ENCODE measurements at places on chromosomes 4 and X.

- DNase-seq: no peak
Observed at GRCh38 chrX:27675493-27675892, 85.3 kb downstream of the DCAF8L2 start.

DNA sequence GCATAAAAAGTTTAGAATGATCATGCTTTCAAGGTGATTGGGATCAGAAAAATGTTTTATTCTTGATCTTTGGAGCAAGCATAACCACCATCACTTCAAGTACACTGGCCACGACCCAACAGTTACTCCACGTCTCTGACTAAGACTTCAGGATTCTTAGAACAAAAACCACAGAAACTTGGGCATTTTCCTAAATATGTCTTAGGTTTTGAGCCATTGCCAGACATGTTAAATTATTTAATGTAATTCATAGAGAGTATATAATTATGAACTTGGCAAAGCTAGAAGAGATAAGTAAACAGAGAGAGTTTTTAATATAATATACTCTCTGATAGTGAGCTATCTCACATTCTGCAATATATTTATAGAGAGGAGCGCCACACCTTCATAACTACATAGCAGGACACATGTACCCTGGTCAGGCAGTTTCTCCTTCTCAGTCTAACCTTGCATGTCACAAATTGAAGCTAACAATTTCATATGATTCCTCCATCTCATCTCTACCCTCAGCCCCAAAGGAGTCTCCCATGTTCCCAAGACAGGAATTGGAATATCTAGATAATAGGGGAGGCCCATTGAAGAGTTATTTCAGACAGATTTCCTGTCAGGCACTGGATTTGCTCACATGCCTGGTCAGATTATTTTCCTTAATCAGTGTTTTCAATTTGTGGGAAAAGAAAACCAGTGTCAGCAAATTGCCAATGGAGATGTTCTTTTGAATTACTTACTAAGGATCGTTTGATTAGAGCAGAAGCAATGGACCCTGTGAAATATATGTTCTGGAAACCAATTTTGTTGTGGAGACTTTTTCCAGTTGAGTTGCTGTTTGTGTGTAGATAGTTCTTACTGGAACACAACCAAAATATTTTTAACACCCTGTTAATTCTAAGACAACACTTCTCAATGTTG, 61.7 kb upstream of the GUCY1A1 start:
- DNase-seq: no peak

GRCh38 chr4:110452546-110452945, 23.4 kb upstream of the ENPEP start:
- no peak for DNase-seq

DNA sequence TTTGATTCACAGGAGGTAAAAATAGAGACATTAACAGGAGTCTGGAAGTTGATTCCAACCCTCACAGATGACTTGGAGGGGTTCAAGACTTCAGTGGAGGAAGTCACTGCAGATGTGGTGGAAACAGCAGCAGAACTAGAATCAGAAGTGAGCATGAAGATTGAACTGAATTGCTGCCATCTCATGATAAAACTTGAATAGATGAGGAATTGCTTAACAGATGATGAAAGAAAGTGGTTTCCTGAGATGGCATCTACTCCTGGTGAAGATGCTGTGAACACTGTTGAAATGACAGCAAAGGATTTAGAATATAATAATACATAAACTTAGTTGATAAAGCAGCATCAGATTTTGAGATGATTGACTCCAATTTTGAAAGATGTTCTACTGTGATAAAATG, 76.5 kb downstream of the RELL1 start:
- DNase-seq: no peak

GRCh38 chr4:137545461-137545861, 13.2 kb upstream of the PCDH18 start:
- no peak for DNase-seq

DNA sequence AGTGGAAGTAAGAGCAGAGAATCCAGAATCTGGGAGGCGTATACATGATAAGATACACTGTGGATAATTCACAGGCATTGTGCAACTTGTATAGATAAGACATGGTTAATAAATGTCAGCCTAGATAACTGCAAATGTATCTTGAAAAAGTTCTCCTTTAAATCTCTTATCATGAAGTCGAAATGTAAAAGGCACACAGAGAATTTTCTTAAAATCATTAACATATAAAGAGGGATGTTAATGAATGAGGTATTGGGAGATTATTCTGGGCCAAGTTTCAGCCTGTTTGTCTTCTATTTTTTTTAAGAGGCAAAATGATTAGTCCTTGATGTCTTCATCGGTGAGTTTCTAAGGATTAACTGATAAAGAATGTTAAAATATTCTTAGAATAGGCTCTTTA, 835 bp downstream of the TDO2 start:
- DNase-seq: no peak

DNA sequence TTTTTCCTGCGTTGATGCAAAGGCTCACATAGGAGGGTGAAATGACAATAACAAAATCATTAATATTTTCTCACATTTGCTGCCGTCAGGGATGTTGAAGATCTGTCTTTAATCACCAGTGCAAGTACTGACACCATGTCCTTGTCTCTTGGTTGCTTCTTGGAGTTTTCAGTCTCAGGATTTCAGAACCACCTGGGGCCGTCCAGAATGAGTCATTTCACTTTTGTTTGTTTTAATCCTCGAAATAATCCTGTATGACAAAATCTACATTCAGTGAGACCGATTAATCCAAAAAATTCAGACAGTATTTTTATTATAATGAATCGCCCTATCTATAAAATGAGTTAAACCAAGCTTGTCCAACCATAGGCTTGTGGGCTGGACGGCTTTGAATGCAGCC, 47.2 kb downstream of the NEIL3 start:
- no peak for DNase-seq

GRCh38 chr4:135007400-135007799, 805.8 kb upstream of the PABPC4L start:
- DNase-seq: no peak

GRCh38 chr4:127421437-127421836, 211.3 kb upstream of the INTU start:
- no peak for DNase-seq

DNA sequence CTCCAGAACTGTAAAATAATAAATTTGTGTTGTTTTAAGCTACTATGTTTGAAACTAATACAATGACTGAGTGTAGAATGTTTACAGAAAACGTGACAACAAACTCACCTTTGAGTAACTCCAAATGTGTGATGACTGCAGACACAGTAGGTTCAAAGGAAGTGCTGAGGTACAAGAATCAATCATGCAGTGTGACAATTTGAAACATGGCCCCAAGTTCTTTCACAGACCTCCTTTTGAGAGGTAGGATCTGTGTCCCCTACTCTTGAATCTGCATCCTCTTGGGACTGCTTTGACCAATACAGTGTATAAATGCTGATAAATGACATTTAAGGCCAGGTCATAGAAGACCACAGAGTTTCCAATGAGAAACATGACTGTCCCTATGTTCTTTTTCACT, 667.7 kb upstream of the DIPK2B start:
- DNase-seq: no peak

DNA sequence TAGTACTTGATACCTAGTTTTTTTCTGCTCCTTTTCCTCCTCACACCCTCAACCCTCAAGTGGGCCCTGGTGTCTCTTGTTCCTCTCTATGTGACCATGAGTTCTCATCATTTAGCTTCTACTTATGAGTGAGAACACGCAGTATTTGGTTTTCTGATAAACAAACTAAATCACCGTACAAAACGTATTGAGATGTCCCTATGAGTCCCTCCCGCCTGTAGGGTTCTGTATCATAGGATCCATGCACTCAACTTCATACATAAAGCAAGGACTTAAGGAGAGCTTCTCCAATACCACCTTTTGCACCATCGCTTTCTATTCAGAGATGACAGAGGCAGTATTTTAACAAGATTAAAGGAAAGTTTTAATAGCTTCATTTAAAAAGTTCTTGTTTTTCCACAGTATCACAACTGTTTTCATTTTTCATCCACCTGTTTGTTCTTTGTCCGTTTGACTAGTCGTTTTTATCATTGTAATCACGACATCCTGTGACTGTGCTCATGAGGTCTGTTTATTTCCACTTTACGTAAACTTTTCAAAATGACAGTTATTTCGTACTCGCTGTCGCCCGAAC, 457 bp upstream of the RAB9A start:
- no peak for DNase-seq

DNA sequence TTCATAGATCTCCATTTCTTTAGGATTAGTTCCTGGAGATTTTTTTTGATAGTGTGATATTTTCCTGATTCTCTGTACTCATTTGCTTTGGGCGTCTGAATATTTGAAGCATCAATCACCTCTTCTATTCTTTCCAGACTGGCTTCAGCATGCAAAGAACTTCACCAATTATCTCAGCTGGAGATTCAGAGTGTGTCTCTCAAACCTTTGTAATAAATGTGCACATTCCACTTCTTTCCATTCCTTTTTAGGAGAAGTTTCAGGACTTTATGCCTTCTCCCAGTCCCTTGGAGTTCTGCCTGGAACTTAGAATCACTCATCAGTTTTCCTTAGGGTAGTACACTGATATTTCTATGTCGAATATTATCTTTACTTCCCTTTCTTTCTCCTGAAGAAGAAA, 334.8 kb downstream of the TEX13C start:
- no peak for DNase-seq

- DNase-seq: no peak
Observed at GRCh38 chr4:83589279-83589678, 53.4 kb downstream of the GPAT3 start.

GRCh38 chr4:80261989-80262600, 4.4 kb upstream of the FGF5 start:
- DNase-seq: no peak

DNA sequence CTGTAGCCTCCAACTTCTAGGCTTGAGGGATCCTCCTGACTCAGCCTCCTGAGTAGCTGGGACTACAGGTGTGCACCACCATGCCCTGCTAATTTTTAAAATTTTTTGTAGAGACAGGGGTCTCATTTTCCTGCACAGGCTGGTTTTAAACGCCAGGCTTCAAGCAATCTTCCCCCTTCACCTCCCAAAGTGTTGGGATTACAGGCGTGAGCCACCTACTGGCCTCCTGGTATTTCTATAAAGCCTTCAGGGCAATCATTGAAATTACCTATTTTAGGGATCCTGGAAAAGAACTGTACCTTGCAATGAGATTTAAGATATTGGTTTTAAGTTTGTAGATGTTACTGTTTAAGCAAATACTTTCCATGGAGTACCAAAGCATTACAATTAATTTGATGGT, 13.5 kb upstream of the PLS3 start:
- no peak for DNase-seq

- DNase-seq: no peak
Observed at GRCh38 chr4:7722766-7723387, 216.8 kb downstream of the AFAP1 start.

GRCh38 chrX:152818356-152818755, 12.2 kb downstream of the CETN2 start:
- DNase-seq: no peak

DNA sequence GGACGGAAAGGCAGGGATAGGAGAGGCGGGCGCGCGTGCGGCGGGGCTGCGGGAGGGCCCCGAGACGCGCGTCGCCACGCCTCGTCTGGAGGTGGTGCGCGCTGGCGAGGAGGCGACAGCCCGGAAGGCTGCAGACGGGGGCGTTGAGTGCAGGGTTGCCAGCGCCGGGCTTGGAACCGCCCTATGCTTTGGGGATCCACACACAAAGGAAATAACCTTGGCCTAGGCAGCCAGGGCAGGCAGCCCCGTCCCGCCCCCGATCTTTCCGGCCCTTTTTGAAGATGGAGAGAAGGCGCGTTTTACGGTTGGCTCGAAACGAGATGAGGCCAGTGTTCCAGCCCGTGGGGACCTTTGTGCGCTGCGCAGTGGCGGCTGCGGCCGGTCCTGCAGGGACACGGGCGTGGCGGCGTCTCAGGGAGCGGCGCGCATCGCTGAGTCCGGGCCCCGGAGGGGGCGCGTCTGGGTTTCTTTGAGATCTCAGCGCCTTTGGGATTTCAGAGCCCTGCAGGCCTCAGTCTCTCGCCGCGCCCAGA, 50.8 kb upstream of the TRIM2 start:
- peak; percentile 34 for DNase-seq

DNA sequence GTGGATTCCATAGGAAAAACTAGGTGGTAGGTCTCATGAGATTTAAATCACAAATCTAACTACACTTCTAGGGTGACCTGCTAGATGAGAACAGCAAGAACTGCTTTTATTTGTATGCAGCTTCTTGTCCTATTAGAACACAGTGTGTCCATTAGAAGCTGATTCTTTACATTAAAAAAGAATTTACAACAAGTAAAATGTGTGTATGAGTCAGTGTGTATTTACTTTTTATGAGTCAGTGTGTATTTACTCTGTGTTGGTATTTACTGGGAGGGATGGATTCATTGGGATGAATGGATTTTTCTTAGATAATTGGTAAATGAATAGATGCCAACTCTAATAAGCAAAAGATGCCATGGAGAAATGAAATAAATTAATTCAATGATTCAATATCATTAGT, 40.6 kb upstream of the XPNPEP2 start:
- DNase-seq: no peak

DNA sequence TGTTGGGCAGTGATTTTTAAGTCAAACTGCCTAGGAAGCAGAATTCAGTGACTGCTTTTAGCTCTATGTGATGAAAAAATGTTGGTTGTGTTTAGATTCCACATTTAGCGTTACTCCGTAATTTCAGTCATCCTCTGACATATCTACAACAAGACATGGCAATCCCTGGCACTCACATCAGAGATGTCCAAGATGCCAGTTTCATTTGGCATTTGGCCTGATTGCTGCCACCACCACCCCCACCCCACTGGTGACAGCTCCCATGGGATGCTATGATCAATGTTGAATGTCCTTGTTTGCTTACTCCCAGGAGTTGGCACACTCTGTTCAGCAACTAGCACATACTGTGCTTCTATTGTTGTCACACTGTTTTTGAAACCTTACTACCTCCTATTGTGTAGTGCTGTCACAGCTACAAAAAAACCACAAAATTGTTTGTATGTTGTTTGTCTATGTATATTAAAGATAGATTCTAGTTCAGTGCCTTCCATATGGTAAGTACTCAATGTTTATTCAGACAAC, 101.4 kb downstream of the AWAT2 start:
- DNase-seq: no peak

- DNase-seq: no peak
Observed at GRCh38 chr4:169418846-169419245, 148.1 kb upstream of the SH3RF1 start.

- no peak for DNase-seq
Observed at GRCh38 chr4:89283226-89284009, 24.2 kb downstream of the GPRIN3 start.

GRCh38 chr4:139872274-139872673, 206.7 kb downstream of the MGST2 start:
- DNase-seq: no peak

GRCh38 chr4:25949173-25949748, 35.2 kb downstream of the SMIM20 start:
- peak; percentile 73 for DNase-seq

DNA sequence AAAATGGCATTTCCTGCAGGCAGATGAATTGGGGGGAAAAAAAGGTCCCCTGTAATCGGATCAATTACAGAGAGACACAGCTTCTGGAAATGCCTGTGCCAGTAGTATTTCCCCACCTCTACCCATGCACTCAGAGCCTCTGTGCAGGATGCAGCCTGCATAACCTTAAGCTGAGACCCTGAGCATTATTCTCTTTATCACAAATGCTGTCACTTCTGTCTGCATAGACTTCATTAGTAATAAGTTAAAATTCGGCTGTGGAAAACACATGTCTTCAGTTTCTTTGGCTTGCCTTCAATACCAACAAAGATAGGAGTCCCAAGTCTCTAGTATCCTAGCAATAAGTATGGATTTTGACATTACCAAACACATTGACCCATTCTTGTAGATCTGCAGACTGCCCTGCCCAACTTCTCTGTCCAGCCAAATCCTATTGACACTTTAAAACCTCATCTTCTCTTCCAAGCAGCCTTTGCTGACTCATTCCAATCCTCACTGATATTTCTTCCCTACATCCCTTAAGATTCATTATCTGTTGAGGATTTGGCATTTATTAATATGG, 70.8 kb downstream of the LUZP4 start:
- no peak for DNase-seq

Measured in HuH-7.5 (cell line).